ENCODE measurements at places on chromosomes 3 and 15. TPM values are rescaled to one million over a fixed set of nuclear protein-coding genes. Genes with fewer than 3 reads are reported as not detected.

Gene WNT5A
- total RNA-seq = 2.0 TPM

Gene NPRL2
- total RNA-seq = 16.8 TPM

Gene FMN1
- total RNA-seq = 0.09 TPM

Gene LIPC
- 0.34 TPM for total RNA-seq

Gene CLPX
- 69.3 TPM for total RNA-seq

Gene SLCO2A1
- total RNA-seq = 10.7 TPM

Gene CFAP92
- total RNA-seq = 1.9 TPM

Gene SCAANT1
- total RNA-seq = not detected

Gene TADA3
- total RNA-seq = 39.5 TPM

Gene SLC2A2
- total RNA-seq = not detected

Gene ACTR8
- 38.9 TPM for total RNA-seq

Gene TMEM108
- total RNA-seq = 0.23 TPM

Gene GHSR
- not detected for total RNA-seq

Gene CCR9
- total RNA-seq = not detected

Gene LMAN1L
- not detected for total RNA-seq

Gene RTP2
- not detected for total RNA-seq

Gene KBTBD13
- total RNA-seq = not detected

Gene FETUB
- not detected for total RNA-seq

Gene COLQ
- 1.2 TPM for total RNA-seq

Gene SATB1
- total RNA-seq = 12.1 TPM

Gene KPNA4
- total RNA-seq = 23.5 TPM

Gene GTF2A2
- total RNA-seq = 19.9 TPM

Gene ANKRD34C
- not detected for total RNA-seq

Gene GPR156
- not detected for total RNA-seq

Gene ZNF385D
- total RNA-seq = 4.4 TPM

Gene ADAMTSL3
- total RNA-seq = 15.1 TPM

Gene AP3B2
- 0.17 TPM for total RNA-seq

Gene IL17RD
- total RNA-seq = 0.51 TPM

Gene MRPL3
- 77.4 TPM for total RNA-seq

Gene TMEM43
- total RNA-seq = 121 TPM

Gene SOX14
- not detected for total RNA-seq

Gene SLC22A14
- total RNA-seq = 0.17 TPM

Gene P2RY1
- 0.88 TPM for total RNA-seq

All from dermis blood vessel endothelial cell (primary cell).